ENCODE measurements at places on chromosomes 4 and X.
A peak's percentile ranks its signal among the peaks of the same experiment; 100 is the strongest.

DNA sequence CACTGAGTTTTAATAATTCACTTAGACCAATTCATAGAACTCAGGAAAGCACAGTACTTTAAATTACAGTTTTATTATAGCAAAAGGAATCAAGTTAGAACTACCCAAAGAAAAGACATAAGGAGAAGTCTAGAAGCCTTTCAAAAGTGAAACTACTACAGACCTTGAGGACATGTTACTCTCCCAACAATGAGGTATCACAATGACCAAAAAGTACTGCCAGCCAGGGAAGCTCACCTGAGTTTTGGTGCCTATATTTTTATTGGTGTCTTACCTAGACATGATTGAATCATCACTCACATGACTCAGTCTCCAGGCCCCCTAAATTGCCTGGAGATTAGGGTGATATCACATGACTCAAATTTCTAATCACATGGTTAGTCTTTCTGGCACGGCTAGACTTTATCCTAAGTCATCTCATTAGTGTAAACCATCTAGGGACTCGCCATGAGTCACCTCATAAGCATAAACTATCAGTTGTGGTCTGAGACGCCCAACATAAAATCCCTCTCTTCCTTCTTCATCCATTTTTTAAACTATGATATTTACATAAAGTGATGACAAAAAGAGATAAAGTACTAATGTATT is 372.3 kb downstream of the TMA16 start:
- DNase-seq = peak; percentile 70

GRCh38 chrX:149950681-149951080 is 12.4 kb upstream of the EOLA2 start:
- peak; percentile 60 for DNase-seq

GRCh38 chr4:18248611-18249010 is 227.1 kb upstream of the LCORL start:
- no peak for DNase-seq

- DNase-seq = no peak
Observed at GRCh38 chr4:95701500-95702170, 138.3 kb upstream of the PDHA2 start.

- DNase-seq = peak; percentile 3
Observed at GRCh38 chrX:22795671-22796070, 204.1 kb upstream of the DDX53 start.

DNA sequence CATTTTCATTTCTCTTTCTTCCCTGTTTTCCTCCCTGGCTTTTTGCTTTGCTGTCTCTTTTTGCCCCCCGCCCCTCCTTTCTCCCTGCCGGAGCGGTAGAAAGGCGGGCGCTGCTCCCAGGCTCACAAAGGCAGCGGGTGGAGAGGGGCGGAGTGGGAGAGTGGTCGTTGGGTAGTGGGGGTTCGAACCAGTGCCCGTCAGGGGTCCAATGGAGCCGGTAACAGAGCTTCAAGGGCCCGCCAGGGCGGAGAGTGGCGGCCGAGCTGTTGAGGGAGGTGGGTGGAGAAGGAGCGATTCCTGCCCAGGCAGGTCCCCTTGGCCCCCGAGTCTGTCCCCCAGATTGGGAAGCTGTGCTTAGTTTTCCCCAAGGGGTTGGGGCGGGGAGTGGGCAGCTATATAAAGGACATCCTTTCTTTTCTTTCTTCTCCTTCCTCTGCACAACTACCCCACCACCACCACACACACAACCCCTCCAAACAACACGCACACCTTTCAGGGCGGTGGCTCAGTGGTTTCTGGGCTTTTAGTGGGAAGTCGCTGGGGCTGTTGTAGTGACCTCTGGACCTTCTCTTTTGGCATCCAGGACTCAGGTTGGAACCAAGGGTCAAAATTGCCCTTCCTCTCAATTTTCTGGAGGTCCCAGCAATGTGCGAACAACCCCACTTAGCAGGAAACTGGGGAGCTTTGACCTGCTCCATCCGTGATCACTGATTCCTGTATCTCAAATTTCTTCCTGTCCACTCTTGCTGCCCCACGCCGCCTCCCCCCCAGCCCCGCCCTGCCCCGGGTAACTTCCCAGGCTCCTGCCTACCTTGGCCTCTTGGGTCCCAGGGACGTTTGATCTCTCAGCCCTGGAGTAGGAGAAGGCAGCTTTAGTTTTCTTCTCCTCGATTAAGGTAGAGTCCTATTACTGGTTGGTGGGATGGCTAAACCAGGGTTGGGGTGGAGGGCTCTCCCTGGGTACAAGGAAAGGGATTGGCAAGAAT is 1.9 kb downstream of the EFNB1 start:
- DNase-seq = no peak

DNA sequence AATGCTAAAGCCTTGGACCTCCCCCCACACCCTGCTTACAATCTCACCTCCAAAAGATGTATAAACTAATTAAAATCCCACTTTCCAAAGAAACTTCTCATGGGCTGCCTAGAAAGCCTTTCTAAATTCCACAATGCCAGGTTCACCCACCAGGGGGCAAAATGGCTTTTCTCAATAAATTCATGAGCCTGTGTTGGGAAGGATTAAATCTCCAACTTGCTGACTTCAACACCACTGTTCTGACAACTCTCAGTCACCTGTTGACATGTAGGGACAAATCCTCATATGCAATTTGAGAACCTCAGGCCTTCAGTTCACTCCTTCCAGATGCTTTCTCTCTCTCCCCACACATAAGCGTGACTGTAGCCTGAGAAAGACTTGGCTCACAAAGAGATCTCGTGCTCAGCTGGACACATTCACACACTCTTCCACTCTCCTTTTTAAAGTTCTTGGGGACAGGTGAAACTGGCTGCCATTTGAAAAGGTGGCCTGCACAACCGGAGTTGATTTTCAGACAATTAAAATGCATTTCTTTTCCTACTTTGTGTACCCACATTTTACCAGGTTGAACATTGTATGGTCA is 88.6 kb upstream of the PRPS2 start:
- peak; percentile 0 for DNase-seq

DNA sequence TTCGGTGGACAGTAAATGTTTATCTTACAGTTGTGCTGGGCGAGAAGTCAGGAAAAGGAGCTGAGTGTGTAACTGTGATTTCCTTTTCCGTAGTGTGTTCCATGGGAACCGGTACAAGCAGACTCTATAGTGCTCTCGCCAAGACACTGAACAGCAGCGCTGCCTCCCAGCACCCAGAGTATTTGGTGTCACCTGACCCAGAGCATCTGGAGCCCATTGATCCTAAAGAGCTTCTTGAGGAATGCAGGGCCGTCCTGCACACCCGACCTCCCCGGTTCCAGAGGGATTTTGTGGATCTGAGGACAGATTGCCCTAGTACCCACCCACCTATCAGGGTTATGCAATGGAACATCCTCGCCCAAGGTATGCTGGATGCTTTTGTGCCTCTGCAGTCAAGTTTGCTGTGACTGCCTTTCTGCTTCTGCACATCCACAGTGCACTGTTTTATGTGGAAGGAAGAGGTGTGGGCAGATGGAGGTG is 27.4 kb downstream of the NOCT start:
- DNase-seq = no peak

DNA sequence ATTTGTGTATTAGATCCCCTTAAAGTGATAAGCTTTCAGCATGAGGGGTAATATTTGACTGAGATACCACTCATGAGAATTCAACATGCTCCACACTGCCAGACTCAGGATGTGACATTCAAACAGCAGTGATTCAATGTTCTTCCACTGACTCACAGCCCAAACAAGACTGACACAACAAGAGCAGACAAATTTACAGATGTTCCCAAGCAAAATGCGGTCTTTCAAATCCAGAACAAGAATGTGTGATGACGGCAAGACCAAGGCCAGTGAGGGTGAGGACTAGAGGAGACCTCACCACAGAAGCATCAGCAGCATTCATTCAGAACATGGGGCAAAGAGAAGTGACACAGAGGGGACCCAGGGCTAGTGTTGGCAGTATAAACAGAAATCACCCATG is 99.3 kb upstream of the GRIA3 start:
- no peak for DNase-seq

Measured in OCI-M1 (cell line).